NCI-H2081 treated with DMSO at 0.1 percent for 48 hours (cell line): ENCODE measurements at places on chromosomes 7 and 10.

DNA sequence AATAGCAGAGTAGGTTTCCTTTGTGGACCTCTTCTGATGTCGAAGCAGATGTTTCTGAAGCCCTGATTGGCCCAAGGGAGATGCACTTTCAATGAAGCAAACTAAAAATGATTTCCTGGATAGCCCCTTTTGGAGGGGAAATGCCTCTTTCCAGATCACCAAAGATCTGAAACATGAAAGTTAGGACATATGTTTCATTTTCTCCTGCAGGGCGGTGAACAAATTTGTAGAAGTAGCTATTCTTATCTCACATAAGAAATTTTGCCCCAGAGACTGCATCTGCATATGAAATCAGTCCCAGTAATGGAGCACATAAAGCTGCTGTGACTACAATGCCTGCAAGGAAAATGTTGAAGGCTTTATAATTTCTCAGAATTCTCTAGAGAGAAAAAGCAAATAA, 56.0 kb downstream of the THSD7A start:
- DNase-seq = no peak

DNA sequence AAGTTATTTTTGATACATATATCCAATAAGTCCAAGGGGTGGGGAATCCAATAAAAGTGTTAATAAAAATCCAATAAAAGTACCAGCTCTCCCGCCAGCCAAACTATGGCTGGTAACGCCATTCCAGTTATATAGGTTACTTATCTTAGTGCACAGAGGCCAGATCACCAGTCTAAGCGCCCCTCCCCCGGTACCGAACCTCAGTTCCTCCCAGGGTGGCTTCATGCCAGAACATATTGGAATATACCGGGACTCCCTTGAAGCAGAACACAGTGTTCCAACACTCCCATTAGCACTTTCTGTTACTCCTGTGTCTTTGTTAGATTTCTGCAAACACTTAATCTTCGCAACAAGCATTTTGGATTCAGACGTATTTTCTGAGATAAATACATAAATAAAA, 7.5 kb downstream of the FBH1 start:
- DNase-seq = no peak

- no peak for DNase-seq
Observed at GRCh38 chr10:118626953-118627352, 31.5 kb upstream of the PRLHR start.

GRCh38 chr10:132865171-132865631, 77.2 kb downstream of the CFAP46 start:
- no peak for DNase-seq

GRCh38 chr10:76051007-76051936, 619.8 kb downstream of the LRMDA start:
- no peak for DNase-seq

DNA sequence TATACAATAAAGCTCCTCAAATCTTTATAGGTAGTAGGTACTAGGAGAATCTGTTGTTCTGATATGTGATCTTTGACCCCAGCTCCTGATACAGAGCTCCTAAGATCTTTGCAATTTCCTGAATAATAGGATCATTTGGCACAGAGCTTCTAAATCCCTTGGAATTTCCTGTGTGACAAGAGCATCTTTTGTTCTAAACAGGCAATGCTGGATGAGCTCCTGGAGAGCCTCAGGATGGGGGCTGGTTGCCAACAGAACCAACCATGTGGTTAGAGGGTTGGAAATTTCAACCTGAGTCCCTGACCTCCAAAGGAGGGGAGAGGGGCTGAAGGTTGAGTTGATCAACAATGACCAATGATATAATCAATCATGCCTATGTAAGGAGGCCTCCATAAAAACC, 629.0 kb downstream of the CCSER2 start:
- DNase-seq = no peak

GRCh38 chr10:122033224-122033926, 44.4 kb downstream of the TACC2 start:
- no peak for DNase-seq

DNA sequence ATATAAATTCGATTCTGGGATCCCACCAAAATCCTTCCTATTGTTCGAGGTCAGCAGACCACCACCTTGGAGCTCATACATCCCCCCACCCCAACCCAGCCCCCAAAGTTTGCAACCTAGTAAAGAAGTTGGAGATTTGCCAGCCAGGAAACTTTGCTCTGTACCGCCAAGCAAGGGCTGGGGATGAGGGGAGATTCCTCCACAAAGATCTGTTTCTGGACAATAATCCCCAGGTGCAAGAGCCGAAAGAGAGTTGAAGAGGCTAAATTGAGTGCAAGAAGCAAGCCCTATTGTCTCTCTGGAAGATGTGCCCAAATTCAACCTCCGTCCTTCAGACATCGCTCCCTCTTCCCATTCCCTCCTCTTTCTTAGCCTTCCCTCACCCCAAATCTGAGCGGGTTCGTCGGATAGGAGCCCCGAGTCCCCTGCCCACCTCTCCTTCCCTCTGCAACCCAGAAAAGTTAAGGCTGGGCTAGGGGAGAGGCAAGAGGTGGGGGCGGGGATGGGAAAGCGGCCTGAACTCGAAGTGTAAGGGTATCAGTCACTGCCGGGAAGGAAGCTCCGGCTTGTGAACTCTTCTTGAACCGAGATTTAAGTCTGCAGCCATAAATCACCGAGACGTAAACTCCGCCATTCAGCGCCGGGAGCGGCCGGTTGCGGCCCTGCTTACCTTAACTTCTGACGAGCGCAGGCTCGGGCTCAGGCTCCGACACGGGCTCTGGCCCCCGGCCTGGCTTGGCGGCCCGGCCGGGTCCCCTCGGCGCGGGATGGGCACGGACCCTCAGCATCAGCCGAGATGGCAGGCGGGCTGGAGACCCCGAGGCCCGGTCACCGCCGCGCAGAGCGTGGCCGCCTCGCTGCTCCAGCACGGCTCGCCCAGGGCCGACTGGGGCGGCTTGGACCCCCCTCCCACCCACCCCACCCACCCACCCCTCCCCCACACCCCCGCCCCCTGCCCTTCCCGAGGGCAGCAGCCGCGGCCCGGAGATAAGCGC, 10.8 kb upstream of the HOXA2 start:
- no peak for DNase-seq

DNA sequence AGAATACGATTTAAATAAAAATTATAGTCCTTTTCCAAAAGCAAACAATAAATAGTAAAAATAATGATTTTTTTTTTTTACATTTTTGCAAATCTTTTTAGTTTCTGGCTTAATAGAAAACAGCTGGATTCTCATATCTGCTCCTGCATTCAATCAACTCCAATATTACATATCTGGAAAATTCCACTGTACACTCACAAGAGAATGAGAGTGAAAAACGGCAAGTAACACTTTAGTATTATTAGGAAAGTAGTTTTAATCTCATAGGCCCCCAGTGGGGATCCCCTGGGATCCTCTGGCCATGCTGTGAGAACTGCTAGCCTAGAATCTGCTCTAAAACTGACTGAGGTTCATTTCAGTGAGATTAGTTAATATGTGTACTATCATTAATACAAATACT, 128.6 kb upstream of the LRRN3 start:
- DNase-seq = no peak

DNA sequence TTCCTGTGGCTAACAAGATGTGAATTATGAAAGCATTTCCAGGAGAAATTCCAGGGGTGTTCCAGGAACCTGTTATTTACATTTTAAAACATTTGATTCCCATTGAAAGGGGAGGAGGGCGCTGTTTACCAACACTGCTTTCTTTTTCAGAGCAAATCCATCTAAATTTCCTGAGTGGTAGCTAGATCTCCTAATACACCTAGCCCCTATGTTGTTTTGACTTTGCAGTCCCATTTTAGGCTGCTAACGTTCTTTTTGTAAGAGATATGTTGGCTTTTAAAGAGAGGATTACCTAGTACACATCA, 130.8 kb downstream of the TCF7L2 start:
- no peak for DNase-seq

DNA sequence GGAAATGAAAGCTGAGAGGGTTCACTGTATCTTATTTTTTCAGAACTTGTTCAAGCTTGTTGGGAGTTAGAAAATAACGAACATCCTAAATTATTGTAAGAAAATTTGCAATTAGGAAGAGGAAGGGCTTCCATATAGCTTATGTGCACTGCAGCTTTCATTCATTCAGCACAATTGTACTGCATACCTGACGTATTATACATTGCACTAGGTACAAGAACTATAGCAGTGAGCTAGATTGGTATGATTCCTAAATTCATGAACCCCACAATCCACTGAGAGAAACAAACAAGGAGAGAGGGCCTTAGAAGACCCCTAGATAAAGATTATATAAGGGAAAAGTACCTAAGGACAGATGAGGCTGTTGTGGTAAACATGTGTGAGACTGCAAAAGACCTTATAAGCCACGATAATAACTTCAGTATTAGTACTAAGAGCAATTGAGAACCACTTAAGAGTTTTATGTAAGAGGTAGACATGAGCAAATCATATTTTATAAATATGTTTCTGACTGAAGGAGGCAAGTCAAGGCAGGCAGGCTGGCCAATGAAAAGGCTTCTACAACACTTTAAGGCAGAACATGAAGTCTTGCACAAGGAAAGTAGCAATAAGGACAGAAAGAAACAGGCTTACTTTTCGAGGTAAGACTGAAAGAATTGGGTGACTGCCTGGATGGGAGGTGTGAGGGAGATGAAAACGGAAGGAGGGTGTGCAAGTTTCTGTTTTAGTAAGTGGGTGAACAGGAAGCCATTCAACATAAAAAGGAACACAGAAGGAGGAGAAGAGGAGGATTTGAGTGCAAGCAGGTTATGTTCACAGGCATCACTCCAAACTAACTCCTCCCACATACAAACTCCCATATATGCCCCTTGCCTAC, 77.9 kb upstream of the LRRN3 start:
- no peak for DNase-seq

GRCh38 chr7:27151341-27151930, 947 bp downstream of the HOXA3 start:
- DNase-seq = no peak

GRCh38 chr10:61897671-61898434, 3.6 kb upstream of the ARID5B start:
- DNase-seq = no peak

DNA sequence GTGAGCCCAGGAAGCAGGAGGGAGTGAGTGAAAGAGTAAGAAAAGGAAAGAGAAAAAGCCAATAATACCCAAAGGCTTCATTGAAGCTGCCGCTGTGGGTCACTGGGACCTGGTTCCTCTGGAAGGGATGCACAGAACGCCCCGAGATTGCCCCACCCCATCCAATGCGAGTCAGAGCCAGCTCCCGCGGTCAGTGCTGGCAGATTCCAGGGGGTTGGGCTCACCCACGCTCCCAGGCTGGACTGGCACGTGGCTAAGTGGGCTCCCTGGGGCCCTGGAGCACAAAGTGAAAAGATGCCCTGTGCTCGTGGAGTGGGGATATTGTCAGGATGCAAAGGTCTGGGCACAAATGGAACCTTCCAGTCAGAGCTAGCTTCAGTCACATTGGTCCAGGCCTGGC, 117.0 kb downstream of the OAT start:
- no peak for DNase-seq

- DNase-seq = no peak
Observed at GRCh38 chr10:132104471-132105301, 38.9 kb downstream of the JAKMIP3 start.
